ENCODE measurements at places on chromosomes 6 and 20.

DNA sequence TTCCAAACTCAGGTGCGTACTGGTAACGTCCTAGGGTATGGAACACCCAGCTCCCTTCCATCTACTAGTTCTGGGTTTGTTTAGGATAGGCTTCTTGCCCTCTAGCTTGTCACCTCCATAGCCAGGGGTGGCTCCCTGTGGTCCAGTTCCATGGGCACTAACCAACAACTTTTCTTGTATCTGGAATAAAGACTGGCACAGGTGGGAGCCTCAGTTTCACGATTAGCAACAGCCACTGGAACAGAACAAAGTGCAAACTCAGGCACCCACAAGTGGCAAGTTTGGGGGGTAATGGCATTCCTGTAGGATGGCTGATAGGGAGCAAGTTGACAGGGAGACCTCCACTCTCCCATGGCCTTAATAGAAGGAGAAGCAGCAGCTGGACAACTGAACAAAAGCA lies 5.6 kb upstream of the APMAP start:
- DNase-seq: no peak

GRCh38 chr6:152004036-152004566 lies 196.6 kb downstream of the ESR1 start:
- no peak for DNase-seq

- no peak for DNase-seq
Observed at GRCh38 chr6:55758156-55758937, 117.0 kb downstream of the BMP5 start.

GRCh38 chr6:5241252-5241651 lies 19.5 kb downstream of the LYRM4 start:
- DNase-seq: no peak
